ENCODE measurements at places on chromosomes 7 and 10.

- DNase-seq: no peak
Observed at GRCh38 chr7:43217055-43217454, 104.6 kb downstream of the HECW1 start.

- DNase-seq: no peak
Observed at GRCh38 chr10:44260286-44260928, 124.5 kb downstream of the CXCL12 start.

- no peak for DNase-seq
Observed at GRCh38 chr10:118511711-118512110, 83.7 kb downstream of the PRLHR start.

- DNase-seq: peak; percentile 28
Observed at GRCh38 chr7:132575419-132575981, 770 bp downstream of the PLXNA4 start.

DNA sequence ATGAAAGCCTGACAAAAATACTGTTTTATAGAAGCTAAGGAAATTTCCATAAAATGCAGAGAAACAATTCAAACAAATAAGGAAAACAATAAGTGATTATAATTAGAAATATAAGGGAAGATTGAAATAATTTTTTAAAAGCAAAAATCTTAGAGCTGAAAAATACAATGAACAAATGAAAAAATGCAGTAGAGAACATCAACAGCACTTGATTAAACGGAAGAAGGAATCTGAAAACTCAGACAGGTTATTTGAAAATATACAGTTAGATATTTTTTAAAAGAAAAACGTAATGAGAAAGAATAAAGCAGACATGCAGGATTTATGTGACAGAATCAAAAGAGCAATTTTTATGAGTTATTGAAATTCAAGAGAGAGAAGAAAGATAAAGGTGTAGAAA lies 279.1 kb upstream of the MAGI2 start:
- DNase-seq: no peak

GRCh38 chr7:30450240-30450982 lies 28.2 kb downstream of the NOD1 start:
- DNase-seq: no peak

DNA sequence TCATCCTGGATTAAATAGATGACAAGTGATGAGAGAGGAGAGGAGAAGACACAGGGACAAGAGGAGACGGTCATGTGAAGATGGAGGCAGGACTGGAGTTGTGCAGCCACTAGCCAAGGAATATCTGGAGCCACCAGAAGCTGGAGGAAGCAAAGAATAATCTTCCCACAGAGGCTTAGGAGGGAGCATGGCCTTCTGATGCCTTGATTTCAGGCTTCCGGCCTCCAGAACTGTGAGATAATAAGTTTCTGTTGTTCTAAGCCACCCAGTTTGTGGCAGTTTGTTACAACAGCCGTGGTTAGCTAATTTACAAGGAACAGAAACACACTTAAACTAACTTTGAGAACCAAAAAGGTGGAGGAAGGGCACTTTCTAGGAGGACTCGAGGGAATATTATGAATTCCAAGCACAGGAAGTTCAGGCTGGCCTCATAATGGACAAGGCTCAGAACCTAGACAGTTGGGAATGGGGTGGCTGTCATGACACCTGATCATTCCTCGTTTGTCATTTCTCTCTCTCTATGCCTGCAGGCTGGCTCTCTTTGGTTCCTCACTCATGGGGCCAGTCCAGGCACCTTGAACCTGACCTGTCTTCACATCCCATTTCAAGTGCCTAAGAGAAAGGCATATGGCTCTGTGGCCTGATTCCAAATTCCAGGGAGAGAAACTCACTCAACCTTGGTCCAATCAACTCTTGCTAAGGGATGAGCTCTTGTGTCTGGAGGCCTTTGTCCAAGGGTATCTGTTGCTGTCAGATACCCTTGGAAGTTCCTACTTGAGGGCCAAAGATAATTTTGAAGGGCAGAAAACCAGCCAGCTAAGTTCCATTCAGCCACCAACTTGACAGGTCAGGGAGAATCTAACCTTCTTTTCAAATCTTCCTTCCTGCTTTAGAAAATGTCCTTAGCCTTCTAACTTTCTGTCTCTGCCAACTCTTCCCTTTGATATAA lies 33.5 kb upstream of the PDZD8 start:
- no peak for DNase-seq

- DNase-seq: peak; percentile 36
Observed at GRCh38 chr7:157397731-157398691, 61.2 kb downstream of the DNAJB6 start.

GRCh38 chr7:30057741-30058140 lies 29.5 kb downstream of the PLEKHA8 start:
- no peak for DNase-seq

GRCh38 chr7:91922857-91923256 lies 17.8 kb upstream of the AKAP9 start:
- no peak for DNase-seq

GRCh38 chr7:96004578-96004977 lies 232.2 kb downstream of the DYNC1I1 start:
- DNase-seq: no peak

- no peak for DNase-seq
Observed at GRCh38 chr10:34932235-34932634, 117.1 kb upstream of the PARD3 start.

- DNase-seq: no peak
Observed at GRCh38 chr7:113730309-113730955, 188.4 kb downstream of the PPP1R3A start.

- DNase-seq: no peak
Observed at GRCh38 chr7:5388905-5389433, 34.7 kb downstream of the TNRC18 start.

GRCh38 chr7:65436163-65436562 lies 62.5 kb downstream of the ZNF92 start:
- no peak for DNase-seq

DNA sequence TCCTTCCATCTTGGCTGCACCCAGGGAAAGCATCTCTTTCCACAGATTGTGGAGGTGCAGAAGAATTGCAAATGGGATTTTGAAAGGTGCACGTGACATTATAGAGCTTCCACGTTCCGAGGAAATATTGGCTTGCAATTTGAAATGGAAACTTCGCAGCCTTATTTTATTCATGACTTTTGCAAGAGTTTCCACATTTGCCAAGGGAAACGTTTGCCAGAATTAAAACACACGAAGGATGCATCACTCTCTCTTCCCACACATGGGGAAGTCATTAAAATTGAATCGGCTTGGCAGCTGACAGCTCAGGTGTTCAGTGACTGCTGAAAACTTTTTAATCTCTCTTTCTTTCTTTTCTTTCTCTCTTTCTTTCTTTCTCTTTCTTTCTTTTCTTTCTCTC lies 475.4 kb upstream of the IGFBP3 start:
- no peak for DNase-seq

GRCh38 chr7:87810130-87810529 lies 66.0 kb downstream of the SLC25A40 start:
- DNase-seq: peak; percentile 24

GRCh38 chr10:69934768-69935167 lies 117.9 kb upstream of the MACROH2A2 start:
- no peak for DNase-seq

DNA sequence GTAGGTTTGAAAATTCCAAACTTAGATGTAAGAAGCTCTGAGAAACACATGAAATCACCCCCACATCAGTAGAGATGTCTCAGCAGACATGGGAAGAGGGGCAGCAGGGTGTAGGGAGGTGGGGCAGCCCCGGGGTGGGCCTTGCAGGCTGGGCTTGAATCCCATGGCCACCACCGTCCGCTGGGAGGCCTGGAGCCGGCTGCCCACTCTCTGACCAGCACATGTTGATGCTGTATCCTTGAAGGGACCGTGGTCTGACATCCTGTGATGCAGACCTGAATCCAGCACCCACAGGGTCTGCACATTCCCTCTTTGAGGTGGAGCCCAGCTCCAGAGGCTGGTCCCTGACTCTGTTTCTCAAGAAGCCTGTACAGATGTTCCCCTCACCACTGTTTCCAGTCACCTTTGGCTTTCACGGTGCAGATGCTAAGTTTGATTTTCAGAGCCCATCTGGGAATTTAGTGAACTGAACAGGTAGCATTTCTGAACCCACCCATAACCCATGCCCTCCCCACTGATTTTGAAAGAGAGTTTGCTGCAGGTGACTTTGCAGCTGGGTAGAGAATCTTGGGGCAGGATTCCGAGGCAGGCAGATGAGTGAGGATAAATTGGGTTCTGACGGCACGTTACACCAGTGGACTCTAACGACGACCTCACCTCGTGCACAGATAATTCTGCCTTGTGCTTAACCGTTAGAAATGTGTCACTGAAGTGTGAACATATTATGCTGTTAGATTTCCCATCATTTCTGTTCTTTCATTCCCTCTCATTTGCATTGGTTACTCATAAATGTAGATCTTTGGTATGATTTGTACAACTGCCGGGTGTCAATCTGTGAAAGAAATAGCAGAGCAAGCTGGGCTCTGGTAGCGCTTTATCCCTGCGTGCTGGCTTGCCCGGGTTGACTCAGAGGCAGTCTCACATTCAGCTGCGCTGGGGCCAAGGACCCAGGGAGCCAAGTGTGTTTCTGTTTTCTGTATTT lies 45.7 kb downstream of the IKZF1 start:
- DNase-seq: no peak

DNA sequence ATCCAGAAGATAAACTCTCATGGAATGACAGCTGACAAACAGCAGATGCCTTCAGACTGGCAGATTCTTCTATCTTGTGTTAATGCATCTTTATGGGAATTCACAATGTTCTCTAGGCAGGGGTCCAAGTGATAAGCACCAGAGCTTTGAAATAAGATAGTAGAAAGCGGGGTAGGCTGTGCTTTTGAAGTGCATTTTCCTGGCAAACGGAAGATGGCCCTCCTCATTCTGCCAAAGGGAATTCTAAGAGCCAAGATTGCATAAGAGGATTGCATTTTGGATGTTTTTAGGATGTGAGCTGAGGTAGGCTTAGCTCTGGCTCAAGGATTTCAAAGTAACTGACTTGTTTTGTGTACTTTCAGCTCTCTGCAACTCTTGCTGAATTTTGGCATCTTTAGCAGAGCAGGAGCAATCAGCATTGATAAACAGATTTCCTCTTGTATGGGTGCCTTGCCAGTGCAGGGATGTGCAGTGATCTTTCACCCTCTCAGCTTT lies 298.5 kb upstream of the KLF6 start:
- DNase-seq: no peak

DNA sequence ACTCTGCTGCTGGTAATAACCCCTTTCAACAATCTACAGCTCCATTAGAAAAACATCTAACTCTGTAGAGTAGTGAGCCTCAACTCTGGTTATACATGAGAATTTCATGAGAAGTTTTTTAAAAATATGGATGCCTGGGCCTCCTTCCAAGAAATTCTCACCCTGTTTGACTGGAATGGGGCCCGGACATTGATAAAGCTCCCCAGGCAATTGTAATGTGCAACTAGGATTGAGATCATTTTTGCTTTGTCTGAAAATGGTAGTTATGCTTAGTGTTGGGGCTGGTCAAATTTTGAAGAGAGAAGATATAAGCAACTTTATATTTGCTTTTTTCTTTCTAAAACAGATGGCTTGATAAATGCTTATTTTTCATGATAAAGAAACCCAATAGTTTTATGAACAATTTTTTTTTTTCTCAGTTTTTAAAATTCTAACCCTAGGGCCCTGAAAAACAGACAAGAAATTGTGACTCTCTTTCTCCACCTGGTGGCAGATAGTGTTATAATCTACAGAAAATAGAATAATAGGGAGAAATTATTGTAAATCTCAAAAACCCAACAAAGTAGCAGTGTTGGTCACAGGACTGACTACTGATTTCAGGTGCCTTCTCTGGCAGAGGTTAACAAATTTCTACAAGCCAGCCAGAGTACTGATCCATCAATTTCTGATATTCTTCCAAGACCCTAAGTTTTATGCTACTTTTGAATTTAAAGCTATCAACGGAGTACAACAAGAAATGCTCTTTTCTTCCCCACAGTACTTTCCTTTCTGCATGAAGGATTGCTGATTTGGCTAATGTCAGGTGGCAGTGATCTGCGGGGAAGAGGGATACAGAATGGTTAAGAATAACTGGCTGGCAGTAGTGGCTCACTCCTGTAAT lies 174.8 kb downstream of the DKK1 start:
- no peak for DNase-seq

GRCh38 chr7:67496589-67496988 lies 500.0 kb downstream of the TYW1 start:
- no peak for DNase-seq

- no peak for DNase-seq
Observed at GRCh38 chr7:1703871-1704810, 34.1 kb downstream of the ELFN1 start.

DNA sequence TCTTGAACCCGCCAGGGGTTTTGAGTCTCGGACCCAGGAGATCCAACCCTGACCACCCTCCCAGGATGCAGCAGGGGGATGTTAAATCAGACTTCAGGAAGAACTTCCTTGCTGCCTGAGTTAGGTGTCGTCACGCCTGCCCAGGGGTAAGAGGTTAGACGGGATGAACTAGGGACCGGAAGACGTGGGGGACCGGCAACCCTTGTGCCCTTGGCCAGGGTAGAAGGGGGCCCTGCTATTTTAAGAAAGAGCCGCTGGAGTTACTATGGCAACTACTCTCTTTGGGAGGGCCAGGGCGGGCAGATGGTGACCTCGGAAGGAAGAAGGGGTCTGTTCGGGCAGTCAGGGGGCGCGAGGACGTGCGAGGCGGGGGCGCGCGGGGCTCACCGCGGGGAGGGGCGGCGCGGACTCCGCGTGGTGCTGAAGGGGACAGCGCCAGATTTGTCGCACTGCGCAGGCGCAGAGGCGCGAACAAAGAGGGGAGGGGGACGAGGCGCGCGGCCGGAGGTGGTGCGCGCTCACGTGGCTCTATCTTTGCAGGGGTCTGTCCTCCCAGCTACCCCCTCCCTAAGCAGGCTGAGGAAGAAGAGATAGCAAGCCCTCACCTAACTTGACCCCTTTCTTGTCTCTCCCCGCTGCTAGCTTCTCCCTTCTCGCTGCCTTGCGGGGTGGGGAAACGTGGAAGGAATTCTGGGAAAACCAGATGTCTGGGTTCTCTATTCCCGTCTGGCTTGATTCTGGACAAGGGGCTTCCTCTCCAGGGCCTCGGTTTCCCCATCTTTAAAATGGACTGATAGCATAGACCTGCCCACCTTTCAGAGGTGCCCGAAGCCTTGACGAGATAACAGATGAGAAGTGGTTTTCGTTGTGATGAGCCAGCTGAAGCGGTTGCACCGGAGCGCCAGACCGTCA lies 940 bp upstream of the PSD start:
- peak; percentile 58 for DNase-seq

DNA sequence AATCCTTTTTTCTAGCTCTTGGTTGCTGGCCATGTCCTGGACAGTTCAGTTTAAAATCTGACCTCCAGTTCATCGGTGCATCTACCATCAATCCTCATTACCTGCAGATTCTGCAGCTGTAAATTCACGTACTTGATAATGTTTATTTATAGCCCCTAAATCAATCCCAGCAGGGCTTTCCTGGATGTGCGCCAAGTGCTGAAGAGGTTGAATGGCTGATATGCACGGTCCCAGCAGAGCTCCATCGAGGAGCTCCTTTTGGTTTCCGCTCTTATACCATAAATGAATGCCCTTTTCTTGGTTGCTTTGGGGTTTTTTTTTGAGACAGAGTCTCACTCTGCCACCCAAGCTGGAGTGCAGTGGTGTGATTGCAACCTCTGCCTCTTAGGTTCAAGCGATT lies 91.2 kb upstream of the CCZ1B start:
- peak; percentile 73 for DNase-seq
